ENCODE measurements at places on chromosomes 1 and 21. TPM values are rescaled to one million over a fixed set of nuclear protein-coding genes. Genes with fewer than 3 reads are reported as not detected.

DNA sequence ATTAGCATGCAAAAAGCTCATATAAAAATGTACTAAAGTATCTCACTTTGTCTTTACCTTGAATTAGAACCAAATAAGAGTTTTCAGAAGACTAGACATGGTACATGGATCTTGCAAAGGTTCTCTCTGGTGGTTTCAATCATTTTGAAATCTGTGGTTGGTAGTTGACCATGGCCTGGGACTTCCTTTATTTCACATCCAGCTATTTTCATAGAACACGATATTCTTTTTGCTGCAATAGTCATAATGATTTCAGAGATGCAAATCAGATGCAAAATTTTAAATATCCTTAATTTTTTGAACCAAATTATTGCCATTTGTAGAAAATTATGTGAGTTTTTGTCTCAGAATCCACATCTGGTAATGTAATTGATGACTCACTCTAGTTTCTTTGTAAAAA, 375.1 kb upstream of the ZP4 start:
- DNase-seq, result no peak

DNA sequence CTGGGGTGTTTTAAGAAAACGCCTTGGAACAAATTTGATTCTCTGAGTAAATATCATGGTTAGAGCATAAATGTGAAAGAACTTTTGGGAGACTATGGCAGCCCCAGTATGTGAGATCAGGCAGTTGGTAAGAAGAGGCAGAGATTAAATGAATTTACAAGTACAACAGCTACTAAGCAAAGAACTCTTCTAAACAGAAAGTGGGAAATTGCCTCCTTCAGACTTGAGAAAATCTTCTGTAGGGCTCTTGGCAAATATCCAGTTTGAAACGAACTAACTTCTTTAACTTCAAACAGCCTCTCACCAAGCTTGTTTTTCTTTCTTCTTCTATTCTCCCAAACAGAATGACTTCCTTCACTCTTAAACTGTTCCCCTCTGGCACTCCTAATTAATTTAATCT, 337.7 kb downstream of the SIPA1L2 start:
- DNase-seq, result no peak

DNA sequence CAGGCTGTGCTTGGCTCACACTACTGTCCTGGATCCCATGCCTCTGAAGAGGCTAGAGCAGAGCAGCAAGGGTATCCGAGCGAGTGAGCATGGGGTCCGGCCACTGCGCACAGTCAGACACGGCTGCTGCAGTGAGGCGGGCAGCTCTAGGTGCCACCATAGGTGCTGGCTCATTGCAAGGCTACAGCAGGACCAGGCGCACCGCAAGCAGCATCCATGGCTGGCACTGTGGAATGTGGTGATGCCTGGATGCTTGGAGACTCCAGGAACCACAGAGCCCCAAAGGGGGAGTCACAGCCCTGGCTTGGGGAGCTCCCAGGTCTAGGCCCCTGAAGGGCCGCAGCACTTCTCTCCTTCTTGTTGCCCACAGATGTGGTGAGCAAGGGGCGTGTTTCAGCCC, 47.2 kb downstream of the ATP6V1G3 start:
- no peak for DNase-seq

DNA sequence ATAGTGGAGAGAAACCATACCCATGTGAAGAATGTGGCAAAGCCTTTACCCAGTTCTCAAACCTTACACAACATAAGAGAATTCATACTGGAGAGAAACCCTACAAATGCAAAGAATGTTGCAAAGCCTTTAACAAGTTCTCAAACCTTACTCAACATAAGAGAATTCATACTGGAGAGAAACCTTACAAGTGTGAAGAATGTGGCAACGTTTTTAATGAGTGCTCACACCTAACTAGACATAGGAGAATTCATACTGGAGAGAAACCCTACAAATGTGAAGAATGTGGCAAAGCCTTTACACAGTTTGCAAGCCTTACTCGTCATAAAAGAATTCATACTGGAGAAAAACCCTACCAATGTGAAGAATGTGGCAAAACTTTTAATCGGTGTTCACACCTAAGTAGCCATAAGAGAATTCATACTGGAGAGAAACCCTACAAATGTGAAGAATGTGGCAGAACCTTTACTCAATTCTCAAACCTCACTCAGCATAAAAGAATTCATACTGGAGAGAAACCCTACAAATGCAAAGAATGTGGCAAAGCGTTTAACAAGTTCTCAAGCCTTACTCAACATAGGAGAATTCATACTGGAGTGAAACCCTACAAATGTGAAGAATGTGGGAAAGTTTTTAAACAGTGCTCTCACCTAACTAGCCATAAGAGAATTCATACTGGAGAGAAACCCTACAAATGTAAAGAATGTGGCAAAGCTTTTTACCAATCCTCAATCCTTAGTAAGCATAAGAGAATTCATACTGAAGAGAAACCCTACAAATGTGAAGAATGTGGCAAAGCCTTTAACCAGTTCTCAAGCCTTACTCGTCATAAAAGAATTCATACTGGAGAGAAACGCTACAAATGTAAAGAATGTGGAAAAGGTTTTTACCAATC, 80.0 kb downstream of the JMJD4 start:
- no peak for DNase-seq

DNA sequence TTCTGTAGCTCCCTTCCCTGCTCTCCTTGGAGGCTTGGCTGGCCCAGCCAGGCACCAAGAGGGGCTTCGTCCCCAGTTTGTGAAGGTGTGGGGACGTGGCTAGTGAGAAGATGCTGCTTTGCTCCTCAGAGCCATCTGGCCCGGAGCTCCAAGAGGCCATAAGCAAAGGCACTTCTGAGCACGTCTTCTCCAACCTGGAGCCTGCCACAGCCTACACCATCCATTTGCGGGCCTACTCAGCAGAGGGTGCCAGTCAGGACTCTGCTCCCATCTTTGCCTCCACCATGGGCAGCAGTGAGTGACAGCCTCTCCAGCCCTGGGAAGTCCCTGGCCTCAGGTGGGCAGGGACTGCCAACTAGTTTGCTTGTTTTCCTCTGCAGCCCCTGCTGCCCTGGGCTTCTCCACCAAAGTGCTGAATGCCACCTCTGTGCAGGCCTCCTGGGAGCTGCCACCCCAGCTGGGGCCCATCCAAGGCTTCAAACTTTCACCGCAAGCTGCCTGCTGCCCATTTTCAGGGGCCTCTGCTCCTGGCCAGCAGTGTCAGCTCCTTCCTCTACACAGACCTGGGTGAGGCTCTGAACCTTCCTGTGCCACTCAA, 25.9 kb downstream of the SLC27A3 start:
- DNase-seq, result no peak

DNA sequence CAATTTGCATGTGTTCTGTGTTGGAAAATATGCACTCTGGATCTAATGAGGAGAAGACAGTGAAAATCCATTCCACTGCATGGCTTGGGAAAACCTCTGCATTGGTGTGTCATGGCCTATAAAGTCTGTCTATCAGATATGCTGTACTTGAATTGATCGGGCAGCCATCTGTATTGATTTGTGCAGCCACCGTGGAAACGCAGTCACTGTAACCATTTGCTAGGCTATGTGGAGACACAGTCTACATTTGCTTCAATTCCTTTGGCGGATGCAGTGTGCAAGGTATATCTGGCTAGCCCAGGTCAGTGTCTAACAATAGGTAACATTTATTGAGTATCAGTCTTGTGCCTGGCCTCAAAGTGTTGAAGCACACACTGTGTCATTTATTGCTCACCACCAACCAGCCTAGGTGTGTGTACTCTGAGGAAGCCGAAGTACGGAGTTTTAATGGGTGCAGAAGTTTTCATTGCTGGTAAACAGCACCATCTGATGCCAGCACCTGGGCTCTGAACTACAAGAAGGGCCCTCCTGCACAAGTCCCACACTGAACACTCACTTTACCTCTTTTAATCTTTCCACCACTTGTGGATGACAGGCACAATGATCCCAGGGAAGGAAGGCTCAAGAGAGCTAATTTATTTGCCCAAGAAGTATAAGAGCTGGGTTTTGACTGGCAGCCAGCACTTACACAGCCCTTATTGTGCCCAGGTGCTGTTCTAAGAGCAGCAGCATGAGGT, 83.4 kb downstream of the DAB1 start:
- no peak for DNase-seq

- DNase-seq, result no peak
Measured at GRCh38 chr1:229810961-229811360, 184.9 kb downstream of the URB2 start.

DNA sequence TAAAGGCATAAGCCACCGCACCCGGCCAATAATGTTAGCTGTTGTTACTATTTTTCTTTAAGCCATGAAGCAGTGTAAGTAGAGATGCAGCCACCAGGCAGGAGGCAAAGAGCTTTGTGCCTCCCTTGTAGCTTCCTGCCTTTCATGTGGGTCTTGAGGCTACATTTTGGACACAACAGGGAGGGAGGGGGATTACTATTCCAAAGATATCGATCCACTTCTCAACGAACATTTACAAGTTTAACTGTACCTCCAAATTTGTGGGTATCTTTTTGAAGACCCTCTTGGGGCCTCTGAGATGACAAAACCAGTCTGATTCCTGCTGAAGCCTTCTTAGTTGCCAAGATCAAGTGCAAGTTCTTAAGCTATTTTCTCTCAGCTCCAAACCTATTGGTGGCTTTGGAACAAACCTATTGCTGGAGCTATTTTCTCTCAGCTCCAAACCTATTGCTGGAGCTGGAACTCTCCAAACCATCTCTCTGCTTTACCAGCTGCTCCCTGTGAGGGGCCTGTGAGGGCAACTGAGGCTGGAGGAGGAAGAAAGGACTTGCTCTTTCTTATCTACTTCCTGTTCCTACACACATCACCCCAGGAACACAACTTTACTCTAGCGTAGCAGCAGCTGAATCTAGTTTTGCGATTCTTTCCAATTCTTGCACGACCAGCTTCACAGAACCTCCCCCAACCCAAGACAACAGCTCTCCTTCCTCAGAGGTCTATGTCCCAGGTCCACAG, 16.1 kb upstream of the RCAN3 start:
- DNase-seq, result no peak

DNA sequence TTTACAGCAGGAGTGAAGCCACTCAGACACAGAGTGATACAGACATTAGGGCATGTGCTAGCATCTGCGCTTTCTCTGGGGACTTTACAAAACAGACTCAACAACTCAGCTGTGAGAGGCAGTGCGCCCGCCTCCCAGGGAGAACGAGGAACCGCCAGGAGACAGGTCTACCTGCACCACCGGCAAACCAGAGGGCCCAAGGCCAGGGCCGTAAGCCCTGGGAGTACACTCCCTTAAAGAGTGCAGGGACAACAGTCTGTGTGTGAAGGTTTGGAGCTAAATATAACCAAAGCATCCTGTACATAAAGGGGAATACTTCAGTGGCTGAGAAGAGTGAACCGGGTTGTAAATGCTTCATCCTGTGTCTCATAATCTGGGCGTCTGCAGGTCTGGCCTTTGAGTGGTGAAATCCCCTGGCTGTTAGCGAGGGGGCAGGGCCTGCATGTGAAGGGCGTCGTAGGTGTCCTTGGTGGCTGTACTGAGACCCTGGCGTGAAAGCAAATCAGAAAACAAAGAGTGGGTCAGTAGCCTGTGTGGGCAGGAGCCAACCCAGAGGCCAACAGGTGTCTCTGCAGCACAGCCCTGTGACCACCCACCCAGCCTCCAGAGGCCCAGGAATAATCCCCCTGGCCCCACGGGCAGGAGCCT, 86.9 kb downstream of the CD247 start:
- DNase-seq, result no peak

DNA sequence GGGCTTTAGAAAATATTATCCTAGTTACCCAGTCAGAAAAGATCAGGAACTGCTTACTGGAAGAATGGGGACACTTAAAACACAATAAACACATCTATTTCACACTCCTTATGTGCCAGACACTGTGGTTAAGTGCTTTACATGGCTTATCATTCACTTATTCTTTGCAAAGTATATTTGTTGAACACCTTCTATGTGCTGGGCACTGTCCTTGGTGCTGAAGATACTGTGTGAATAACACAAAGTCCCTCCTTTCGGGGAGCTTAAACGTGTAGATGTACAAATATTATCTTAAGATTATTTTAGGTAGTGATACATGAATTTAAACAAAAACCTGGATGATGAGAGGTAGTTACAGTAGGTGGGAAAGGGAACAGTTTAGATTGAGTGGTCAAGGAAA, 169.3 kb downstream of the ST6GALNAC5 start:
- DNase-seq, result no peak

DNA sequence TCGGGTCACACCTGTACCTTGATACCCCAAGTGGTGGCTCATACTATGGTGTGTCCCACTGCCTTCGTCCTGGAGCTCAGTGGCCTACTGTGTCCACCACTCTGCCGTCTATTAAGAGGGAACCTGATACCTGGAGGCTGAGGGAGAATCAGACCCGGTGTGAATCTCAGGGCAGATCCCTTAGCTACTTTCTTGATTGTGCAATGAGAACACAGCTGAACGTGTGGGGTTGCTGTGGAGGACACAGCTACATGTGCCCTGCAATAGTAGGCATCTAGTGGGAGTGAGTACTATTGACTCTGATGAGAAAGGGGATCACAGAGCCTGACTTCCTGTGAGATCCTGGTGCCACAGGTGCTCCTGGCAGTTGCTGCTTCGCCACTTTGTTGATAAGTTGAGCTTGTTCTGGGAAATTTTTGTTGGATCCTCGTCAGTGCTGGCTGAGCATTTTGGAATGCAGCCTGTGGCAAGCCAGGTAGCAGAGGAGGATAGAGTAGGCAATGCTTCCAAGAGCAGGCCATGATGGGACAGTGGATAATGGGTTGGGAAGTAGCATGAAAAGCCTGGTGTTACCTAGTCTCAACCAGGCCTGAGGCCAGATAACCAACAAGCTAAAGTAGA, 28.2 kb upstream of the MPZL1 start:
- DNase-seq, result no peak

Gene CYP2J2
- 1.5 TPM for total RNA-seq

Gene GRHL3
- total RNA-seq, result 194 TPM

Gene GSTM5
- 0.52 TPM for total RNA-seq

DNA sequence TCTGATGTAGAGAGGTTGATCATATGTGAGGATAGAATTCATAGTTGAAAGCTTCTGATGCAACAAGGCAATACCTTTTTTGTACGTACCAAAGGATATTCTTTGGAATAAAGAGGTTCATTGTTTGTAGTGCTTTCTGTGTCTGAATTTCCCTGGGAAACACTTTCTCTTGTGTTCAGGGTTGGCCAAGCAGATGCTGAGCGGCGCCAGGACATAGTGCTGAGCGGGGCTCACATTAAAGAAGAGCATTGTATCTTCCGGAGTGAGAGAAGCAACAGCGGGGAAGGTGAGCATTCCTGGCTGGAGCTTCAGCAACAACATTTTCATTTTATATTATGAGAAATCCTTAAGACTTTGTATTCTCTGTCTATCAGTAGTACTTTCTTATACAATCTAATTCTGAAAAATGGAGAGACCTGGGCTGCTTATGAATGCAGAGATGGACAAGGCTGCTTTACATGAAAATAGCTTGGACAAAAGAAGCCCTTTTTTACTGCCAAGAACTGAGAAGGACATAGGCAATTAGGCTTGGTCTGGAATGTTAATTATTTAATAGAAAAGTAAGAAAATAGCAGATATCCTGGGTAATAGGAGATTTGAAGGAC, 85.2 kb downstream of the KIF1B start:
- DNase-seq, result no peak

DNA sequence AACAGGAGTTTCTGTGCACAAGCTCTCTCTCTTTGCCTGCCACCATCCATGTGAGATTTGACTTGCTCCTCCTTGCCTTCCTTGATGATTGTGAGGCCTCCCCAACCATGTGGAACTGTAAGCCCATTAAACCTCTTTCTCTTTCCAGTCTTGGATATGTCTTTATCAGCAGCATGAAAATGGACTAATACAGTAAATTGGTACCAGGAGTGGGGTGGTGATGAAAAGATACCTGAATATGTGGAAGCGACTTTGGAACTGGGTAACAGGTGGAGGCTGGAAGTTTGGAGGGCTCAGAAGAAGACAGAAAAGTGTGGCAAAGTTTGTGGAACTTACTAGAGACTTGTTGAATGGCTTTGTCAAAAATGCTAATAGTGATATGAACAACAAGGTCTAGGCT, 69.1 kb upstream of the VANGL1 start:
- no peak for DNase-seq

GRCh38 chr1:213979751-213980586, 7.8 kb upstream of the PROX1 start:
- no peak for DNase-seq
